ENCODE measurements at places on chromosomes 3 and 15.

- no peak for DNase-seq
Measured at GRCh38 chr3:170723241-170723640, 137.4 kb upstream of the SLC7A14 start.

DNA sequence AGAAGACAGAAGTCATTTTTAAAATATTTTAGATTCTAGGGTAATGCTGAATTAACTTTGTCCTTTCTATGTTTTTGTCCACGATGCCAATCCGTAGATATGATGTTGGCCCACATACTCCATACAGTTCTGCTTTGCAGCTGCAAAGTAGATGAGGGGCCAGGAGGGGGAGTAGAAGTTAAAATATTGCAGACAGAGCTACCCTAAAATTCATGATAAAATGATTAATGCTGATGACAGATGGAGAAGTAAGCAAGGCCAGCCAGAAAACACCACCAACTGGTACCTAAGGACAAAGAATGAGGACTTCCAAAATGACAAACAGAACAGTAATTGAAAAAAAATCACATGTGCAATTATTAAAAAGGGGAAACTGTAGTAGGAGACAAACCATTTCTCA lies 756.6 kb upstream of the ARPP21 start:
- no peak for DNase-seq

- no peak for DNase-seq
Measured at GRCh38 chr3:23254835-23255234, 51.7 kb downstream of the UBE2E2 start.

- DNase-seq: no peak
Measured at GRCh38 chr3:85254738-85255137, 295.9 kb downstream of the CADM2 start.

- DNase-seq: no peak
Measured at GRCh38 chr3:126101521-126101982, 17.6 kb upstream of the SLC41A3 start.

DNA sequence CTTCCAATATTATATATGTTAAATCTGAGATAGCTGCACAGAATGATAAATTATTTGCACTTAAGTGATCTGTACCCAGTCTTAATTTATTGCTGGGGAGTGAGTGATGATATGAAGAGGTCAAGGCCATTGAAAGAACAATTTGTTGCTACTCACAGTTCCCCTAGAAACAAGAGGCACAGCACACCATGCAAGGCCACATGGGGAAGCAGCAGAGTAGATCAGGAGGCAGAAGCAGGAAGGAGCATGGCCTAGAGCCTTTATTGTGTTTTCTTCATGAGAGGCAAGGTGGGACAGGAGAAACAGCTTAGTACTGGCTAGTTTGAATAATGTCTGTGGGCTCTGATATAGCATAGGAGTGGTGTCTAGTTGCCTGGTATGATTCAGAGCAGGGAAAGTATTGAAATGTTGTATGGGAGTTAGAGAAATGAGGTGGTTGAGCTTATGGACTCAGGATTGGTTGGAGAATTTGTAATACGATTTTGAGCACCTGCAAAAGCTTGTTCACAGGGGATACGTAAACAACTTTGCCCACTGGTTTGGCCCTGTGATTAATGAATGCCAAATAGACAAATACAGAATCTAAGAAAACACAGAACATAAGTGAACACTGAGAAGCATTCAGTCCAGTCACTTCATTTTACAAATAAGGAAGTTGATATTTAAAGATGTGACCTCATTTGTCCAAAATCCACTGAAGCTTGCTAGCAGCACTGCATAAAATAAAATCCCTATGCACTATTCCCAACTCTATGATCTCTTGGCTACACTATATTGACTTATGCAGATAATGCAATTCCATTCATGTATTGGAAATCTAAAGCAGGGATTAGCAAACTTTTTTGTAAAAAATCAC lies 71.7 kb downstream of the TMCO5A start:
- DNase-seq: no peak

- DNase-seq: no peak
Measured at GRCh38 chr15:31150732-31151231, 49.3 kb upstream of the TRPM1 start.

DNA sequence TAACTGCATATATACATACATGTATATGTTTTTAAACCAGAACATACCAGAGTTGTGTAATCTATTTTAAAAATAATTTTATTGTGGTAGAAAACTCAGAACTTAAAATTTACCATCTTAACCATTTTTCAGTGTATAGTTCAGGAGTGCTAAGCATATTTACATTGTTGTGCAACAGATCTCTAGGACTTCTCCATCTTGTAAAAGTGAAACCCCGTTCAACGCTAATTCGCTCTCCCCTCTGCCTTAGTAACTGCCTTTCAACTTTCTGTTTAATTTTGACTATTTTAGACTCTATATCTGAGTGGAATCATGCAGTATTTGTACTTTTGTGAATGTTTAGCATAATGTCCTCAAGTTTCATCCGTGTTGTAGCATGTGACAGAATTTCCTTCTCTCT lies 51.8 kb upstream of the SSR3 start:
- DNase-seq: no peak

DNA sequence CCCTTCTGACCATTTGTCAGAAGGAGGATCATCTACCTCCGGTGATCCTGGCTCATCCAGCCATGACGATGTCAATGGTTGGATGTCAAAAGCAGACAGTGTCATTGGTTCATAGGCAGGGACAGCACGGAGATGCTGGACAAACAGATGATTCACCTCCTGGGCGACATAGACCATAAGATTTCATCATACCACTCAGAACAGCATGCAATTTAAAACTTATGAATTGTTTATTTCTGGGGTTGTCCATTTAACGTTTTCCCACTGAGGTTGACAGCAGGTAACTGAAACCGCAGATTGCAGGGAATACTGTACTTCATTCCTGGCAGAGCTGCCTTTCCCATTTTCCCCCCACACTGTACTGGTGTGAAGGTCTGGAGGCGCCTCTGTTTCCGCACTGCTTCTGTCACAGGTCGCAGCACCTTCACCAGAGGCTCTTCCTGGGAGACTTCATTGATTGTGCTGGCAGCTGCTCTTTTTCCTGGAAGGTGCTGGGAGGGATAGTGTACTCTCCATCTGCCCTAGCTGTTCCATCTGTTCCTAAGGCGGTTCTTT lies 32.5 kb upstream of the TMOD3 start:
- DNase-seq: no peak

DNA sequence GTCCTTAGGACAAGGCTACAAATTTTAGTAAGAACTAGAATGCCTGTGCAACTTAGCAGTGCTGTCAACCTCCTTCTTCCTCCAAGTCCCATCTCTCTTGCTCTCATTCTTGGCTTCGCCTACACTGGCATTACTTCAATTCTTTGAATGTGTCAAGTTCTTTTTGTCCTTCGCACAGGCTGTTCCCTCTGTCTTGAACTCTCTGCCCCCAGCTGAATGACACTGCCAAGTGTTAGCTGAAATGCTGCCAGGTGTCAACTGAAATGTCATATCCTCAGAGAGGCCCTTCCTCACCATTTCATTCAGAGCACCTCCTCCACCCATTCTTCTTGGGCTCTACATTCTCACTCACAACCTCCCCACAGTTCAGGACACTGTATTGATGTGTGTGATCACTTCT lies 48.8 kb upstream of the PSMD6 start:
- DNase-seq: no peak

DNA sequence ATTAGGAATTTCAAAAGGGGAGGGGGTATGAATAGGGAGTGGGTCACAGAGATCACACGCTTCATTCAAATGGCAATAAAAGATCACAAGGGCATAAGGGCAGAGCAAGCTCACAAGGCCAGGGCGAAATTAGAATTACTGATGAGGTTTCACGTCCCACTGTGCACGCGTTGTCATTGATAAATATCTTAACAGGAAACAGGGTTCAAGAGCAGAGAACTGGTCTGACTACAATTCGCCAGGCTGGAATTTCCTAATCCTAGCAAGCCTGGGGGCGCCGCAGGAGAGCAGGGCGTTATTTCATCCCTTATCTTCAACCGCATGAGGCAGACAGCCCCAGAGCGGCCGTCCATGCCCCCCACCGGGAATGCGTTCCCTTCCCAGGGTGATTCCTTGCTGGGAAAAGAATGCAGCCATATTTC lies 18.1 kb upstream of the SMCO1 start:
- DNase-seq: no peak

DNA sequence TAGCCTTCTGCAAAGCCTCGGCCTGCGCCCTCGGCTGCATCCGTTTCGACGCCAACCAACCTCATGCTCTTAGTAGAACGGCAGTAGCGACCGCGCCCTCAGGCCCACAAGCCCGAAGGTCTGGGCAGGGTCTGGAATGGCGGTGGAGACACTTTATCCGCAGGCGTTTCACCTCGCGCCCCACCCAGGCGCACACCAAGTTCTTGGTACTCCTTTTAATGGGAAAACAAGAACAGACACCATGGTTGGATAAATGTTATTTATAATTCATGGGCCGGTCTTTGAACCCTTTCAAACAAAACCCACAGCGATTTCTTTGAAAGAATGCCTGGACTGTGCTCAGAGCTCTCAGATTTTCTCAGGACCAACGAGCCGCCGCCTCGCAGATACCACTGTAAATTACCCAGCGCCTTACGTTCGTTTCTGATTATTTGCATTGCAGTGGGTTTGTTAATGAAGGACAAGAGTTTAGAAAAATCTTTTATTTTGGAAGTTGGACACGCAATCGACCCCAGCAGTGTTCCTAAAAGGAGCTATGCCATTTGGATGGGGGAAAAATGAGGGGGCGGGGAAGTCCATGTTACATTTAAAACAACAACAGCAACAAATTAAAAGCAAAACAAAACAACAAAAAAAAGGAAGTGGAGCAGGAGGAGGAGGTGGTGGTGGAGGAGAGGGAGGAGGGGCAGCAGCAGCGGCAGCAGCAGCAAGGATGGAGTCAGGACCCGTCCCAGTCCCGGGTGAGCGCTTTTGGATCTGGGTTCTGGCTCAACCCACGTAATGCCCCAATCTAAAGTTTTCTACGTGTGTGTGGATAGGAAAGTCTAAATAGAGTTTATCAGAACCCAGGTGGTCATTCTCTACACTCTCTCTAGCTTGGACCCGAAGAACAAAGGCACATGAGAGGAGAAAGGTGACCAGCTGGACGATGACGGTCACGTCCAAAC lies 993 bp upstream of the ISL2 start:
- DNase-seq: no peak
